RWPE1 (cell line): ENCODE measurements at places on chromosomes 1 and 21.

GRCh38 chr1:178877896-178878295 lies 7.0 kb upstream of the ANGPTL1 start:
- DNase-seq: no peak

GRCh38 chr1:167297222-167298214 lies 76.8 kb downstream of the POU2F1 start:
- DNase-seq: no peak

- no peak for DNase-seq
These were observed 7.1 kb downstream of the TMEM54 start for GRCh38 chr1:32894019-32894600.

GRCh38 chr1:199018471-199019135 lies 379.8 kb downstream of the PTPRC start:
- DNase-seq: no peak

- DNase-seq: no peak
These were observed 253.2 kb downstream of the TOMM20 start for GRCh38 chr1:234875328-234875952.

DNA sequence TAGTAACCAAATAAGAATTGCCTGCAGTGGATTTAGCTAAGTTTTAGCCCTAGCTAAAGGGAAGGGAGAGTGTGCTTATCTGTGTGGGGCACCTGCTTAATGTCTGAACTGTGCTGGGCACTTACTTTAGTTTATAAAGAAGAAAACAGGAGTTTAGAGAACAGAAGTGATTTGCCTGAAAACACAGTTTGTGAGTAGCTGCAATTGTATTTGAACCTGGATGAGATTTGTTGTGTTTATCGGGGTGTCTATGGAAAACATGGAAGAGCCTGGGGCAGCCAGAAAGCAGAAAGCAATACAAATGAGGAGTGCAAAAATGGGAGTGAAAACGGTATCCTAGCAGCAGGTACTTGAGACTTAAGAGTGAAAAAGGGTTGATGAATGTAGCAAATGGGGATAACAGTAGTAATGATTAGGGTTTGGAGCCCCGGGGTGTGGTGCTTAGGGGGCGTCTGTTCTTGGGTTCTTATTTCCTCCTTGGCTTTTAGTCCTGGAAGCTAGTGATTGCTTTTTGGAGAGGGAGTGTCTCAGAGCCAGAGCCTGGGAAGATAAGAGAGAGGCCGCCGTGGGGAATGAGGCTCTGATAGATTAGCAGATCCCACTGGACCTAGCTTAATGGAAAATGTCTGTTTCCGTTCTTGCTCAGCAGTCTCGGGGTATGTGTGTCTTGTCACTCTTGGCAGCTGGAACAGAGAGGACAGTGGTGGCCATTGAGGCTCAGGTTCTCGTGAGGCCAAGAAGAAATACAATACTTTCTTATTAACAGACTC lies 5.6 kb downstream of the PRCC start:
- DNase-seq: no peak

GRCh38 chr1:28560886-28561285 lies 8.0 kb downstream of the TRNAU1AP start:
- DNase-seq: no peak

DNA sequence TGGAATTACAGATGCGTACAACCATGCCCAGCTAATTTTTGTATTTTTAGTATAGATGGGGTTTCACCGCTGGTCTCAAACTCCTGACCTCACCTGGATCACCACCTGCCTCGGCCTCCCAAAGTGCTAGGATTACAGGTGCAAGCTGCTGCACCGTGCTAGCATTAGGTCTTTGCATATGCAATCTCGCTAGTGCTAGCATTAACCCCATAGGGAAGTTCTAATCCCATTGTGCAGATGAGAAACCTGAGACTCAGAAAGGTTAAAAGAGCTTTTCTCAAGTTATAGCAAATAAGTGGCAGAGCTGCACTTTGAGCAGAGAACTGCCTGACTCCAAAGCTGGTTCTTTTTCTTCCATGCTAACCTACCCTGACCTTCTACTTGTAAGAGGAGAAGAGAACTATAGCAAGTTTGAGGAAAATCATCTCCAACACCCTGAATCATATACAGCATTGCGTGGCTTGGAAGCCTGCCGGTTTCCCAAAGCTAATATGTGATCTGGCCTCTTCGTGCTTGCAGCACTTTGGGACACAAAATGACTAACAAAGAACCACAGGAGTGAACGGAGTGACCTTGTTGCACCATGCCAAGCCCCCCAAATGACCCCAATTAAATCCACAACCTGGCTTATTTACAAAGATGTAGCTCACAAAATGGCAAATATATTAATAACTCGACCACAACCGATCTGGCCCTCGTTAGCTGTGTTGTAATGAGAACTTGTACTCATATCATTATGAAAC lies 185.1 kb downstream of the TM2D1 start:
- DNase-seq: no peak

- DNase-seq: no peak
These were observed 39.4 kb downstream of the PTAFR start for GRCh38 chr1:28136922-28137613.

DNA sequence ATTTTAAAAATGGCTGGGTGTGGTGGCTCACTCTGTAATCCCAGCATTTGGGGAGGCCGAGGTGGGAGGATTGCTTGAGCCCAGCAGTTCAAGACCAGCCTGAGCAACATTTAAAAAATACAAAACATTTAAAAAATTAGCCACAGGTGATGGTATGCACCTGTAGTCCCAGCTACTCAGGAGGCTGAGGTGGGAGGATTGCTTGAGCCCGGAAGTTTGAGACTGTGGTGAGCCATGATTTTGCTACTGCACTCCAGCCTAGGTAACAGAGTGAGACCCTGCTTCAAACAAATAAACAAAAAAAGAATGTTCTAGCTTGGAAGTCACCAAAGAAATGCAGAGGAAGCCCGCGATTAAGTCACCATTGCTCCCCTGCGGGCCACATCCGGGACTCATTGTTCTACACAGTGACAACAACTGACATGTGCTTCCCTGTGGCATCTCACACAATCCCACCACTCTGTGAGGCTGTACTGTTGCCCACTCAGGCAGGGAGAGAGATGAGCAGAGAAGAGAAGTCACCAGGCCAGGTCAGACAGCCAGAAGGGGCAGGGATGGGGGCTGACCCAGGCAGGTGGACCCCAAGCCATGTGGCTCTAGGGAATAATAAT lies 18.4 kb upstream of the SPATC1L start:
- no peak for DNase-seq
